ENCODE measurements at places on chromosomes 3 and 15.

DNA sequence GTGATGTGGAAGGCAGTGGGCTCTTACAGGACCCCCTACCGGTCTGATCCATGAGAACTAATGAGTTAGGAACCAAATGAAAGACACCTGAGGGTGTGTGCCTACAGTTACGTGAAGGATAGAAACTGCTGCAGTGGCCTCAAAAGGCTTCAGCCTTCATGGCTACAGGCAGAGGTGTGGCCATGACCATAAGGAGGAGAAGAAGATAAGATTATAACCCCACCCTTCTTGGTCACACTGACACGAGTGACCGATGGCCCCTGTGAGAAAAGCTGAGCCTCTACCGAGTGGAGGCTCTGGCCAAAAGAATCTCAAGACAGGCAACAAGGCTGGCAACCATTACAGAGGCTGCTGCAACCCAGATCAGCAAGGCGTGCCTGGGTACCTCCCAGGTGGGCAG lies 6.3 kb downstream of the RFT1 start:
- no peak for DNase-seq

GRCh38 chr3:124748560-124749198 lies 18.4 kb downstream of the UMPS start:
- DNase-seq = no peak

DNA sequence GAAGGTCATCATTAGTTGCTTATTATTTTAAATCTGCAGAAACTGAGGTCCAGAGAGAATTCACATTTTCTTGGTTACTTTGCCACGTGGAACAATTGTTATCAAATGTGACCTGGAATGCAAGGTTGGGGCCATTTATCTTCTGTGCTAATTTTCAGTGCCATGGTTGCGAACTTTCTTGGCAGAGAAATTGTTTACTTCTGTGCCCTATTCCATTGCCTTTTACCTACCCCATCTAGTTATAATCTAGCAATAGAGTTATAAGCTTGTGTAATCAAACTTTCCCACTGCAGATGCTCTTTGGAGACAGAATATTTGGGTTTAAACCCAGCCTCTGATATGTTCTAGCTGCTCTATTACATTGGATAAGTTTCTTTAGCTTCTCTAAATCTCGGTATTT lies 242.9 kb downstream of the LPP start:
- no peak for DNase-seq

DNA sequence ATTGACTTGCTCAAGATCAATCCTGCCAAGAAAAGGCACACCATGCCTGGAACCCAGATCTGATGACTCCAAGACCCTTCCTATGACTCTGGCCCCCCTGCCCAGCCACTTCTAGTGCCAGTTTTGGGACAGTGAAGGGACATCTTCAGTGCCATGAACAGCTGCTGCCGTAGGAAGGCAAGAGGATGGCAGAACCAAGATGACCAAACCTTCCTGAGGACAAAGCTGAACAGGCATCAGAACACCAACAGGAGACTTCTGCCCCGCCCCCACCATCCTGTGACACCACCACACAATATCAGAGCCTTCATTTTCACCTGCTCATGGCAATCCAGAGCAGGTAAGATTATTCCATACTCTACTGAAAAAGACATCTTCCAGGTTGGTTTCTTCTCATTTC lies 33.0 kb downstream of the ZNF445 start:
- DNase-seq = no peak

GRCh38 chr3:39398700-39399099 lies 7.8 kb upstream of the RPSA start:
- no peak for DNase-seq

- DNase-seq = no peak
Measured at GRCh38 chr15:94404733-94405283, 173.4 kb downstream of the MCTP2 start.

DNA sequence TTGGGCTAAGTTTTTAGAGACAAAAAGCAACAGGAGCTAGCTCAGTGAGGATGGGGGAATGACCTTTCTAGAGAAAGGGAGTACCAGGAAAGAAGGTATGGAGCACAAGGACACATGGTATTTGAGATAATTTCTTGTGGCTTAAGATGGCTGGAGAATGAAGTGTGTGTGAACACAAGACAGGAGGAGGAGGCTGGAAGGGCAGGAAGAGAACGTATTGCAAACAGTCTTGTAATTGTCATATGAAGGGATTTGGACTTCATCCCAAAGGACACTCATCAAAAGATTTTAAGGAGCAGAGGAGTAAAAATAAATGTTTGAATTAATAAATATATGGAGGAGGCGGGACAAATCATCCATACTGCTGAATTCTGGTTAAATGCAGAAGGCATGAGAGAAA lies 268.6 kb upstream of the NR2E3 start:
- no peak for DNase-seq

- DNase-seq = no peak
Measured at GRCh38 chr3:156840826-156841689, 14.9 kb downstream of the LEKR1 start.

DNA sequence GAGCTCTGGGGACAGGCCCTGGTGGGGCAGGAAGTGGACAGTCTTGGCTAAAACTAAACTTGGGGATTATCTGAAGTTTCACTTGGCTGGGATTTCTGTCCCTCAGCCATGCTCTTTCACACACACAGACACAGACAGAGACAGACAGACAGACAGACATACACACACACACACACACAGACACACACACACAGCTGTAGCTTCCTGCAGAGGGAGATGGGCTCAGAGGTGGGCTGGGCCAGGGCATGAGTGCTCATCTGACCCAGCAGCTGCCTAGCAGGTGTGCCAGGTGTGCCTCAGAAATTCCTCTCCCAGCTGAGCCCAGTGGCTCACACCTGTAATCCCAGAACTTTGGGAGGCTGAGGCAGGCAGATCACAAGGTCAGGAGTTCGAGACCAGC lies 3.3 kb downstream of the RHOV start:
- no peak for DNase-seq

GRCh38 chr3:45084820-45085816 lies 59.0 kb downstream of the CLEC3B start:
- DNase-seq = no peak

GRCh38 chr15:90531147-90531546 lies 1.4 kb downstream of the CRTC3 start:
- DNase-seq = no peak

- peak; percentile 17 for DNase-seq
Measured at GRCh38 chr3:55486101-55486856, 827 bp downstream of the WNT5A start.

DNA sequence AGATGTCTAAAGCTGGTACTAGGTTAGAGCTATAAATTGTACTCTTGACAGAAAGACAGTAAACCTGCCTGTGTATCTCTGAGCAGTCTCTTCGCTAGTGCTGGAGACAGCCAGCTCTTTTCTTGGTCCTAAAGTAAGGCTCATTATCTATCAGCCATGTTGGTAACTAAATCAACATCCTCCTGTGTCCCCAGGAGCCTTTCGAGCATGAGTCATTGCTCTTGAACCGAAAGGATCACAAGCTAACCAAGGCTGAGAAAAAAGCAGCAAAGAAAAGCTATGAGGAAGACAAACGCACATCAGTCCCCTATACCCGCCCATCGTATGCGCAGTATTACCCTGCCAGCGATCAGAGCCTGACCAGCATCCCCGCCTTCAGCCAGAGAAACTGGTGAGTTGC lies 25.0 kb upstream of the TEX264 start:
- DNase-seq = no peak

GRCh38 chr15:31552482-31553099 lies 226.0 kb downstream of the KLF13 start:
- no peak for DNase-seq

DNA sequence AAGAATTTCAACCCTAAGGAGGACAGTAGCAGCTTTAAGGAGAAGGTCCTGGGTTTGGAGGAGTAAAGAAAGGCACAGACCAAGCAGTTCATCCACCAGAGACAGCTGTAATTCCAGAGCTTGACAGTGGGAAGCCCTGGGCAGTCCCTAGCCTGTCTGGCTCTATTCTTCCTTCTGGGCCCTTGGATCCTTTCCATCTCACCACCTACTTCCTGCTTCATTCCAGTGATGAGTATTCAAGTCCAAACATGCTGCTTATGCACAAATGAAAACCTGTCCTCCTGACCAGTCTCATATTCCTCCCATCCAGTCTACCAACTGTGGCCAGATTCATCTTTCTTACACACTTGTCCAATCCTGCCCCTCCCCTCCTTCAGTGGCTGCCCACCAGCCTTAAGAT lies 171.4 kb downstream of the CNTN3 start:
- DNase-seq = no peak

DNA sequence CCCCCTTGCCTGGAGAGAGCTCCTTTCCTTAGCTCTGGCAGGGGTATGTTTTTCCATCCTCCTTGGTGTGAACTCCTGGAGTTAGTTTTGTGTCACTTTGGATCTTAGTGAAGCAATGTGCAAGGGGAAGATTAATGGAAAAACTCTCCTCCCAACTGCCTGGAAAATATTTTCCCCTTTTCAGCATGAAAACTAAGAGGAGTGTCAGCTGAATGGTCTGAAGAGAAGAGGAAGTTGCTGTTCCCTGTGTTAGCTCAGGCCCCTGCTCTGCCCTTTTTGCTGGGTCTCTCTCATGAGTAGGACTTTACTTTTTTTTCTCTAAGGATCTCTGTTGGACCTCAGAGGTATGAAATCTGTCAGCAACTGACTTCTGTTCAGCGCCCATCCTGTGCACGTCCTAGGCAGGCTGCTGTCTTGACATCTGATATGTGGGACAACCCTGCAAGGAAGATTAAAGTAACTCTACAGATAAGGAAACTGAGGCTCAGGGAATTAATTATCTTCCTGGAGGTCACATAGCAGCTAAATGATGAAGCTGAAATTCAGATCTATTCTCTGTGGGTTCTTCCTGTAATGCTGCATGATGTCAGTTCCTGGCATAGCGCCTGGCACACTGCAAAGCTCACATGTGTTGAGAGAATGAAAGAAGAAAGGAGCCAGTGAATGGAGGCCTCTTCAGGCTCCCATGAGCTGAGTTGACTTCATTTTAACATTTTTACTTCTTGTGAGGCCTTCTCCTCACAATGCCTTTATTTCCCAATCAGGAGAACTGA lies 109.7 kb upstream of the GALNT15 start:
- no peak for DNase-seq

- DNase-seq = no peak
Measured at GRCh38 chr3:177852001-177852807, 654.9 kb upstream of the TBL1XR1 start.

GRCh38 chr15:39936187-39936586 lies 2.3 kb downstream of the EIF2AK4 start:
- no peak for DNase-seq

- no peak for DNase-seq
Measured at GRCh38 chr3:184658223-184658928, 53.5 kb downstream of the MAGEF1 start.

DNA sequence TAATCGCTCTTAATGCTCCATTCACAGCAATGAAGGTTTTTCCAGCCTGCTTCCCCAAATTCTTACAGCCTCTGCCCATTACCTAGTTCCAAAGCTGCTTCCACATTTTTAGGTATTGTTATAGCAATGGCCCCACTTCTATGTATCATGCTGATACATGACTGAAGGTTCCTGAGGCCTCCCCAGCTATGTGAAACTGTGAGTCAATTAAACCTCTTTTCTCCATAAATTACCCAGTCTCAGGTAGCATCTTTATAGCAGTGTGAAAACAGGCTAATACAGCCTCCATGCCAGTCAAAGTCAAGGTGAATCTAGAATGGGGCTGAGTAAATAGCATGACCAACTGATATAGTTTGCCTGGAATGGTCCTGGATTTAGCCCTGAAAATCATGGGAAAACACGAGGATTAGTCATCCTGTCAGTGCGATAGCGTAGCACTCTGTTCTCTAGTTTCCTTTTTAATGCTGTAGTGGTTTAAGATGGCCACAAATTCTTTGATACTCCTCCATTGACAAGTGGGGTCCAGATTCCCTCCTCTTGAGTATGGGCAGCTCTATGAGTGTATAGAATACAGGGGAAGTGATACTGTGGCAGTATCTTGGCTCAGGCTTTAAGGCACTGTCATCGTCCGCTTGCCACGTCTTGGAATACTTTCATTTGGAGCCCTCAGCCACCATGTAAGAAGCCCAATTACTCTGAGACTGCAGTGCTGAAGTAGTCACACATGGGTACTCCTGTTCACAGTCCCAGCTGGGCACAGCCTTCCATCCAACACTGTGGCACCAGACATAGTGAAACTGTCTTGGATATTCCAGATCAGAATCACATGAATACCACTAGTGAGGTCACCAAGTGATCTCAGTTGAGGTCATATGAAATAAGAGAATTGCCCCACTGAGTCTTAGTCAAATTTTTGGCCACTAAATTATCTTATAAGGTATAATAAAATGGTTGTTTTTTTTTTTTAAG lies 94.0 kb upstream of the PLCL2 start:
- DNase-seq = no peak

DNA sequence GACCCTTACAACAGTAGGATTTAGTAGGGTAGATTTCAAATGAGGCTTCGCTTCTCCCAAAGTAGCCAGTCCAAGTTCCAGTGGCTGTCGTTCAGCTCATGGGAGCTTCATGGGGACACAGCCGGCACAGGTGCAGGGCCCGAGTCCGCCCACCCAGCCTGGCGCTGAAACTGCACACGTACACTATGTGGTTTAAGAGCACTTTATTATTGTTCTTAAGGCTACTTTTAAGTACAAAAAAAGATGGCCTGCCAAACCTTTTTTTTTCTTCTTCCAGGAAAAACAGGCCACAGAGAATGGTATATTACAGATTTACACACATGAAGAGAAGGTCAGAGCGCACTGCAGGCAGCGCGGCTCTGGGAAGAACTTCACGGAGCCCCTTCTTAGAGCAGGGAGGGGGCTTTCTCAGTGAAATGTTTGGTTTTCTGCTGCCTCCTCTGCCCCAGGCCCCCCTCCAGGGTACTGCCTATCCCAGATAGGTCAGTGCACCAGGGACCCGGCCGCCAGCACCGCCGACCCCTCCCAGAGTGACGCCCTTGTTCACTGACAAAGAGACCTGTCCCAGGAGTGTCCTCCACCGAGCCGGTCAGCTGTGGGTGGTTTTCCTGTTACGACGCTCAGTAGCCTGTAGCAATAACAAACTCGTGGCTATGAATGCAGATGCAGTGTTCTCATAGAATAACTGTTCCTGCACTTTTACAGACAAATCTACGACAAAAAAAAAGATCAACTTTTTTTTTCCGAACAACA lies 87.7 kb downstream of the VGLL4 start:
- no peak for DNase-seq

DNA sequence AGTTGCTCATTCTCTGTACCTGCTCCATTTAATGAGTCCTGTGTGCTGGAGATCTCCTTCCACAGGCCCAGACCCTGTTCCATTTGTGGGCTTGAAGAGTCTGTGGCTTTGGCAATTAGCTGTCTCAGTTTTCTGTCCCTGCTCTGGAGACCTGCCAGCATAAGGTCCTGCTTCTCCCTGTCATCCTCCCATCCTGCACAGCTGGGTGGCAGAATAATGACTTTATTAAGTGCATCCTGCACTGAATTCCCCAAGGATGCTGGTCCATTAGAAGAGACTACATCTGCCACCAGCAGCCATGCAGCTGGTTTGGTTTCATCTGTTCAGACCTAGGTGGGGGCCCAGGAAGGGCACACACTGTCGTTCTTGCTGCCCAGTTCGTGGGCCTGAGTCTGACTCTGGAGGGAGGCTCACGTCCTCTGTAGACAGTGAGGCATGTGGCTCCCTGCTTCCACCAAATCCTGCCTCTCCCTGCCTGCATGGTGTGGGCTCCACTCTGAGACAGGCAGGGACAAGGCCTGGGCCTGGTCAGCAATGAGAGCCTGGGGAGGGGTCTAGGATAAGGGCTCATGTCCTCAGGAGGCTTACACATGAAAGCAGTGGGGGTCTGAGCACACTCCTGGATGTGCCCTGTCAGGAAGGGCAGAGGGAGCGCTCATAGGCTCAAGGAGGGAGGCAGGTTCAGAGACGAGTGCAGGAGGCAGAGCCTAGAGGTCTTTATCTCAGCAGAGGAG lies 78.4 kb upstream of the PRR23E start:
- peak; percentile 80 for DNase-seq

All from NCI-H2171 treated with DMSO at 0.1 percent for 48 hours (cell line).